Astrocyte of the cerebellum (primary cell): ENCODE measurements at places on chromosomes 7 and 10.

GRCh38 chr7:125681508-125681907 lies 751.9 kb upstream of the POT1 start:
- DNase-seq, result no peak

DNA sequence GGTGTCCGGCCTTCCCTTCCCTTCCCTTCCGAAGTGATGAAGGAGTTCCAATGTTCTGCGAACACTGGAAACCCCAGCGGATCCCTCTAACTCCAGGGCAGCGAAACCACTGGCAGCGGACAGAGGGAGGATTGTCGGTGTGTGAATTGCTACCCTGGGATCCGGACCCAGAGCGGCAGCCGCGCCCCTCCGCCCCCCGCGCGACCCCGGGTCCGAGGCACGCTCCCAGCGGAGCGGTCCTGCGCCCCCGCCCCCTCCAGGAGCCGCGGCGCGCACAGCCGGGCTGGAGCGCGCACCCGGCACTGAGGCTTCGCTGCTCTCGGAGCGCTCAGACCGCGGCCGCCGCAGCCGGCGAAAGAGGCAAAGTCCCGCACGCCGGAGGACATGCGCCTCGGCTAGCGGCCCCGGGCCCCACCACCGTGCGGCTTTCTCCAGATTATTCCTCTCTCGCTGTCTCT lies at the start of gene PTPRZ1:
TSS of gene PTPRZ1 (plus strand) at position 331 of the 458 bp plus-strand sequence. CDS start 339 bp downstream, outside the sequence.
- no peak for DNase-seq

DNA sequence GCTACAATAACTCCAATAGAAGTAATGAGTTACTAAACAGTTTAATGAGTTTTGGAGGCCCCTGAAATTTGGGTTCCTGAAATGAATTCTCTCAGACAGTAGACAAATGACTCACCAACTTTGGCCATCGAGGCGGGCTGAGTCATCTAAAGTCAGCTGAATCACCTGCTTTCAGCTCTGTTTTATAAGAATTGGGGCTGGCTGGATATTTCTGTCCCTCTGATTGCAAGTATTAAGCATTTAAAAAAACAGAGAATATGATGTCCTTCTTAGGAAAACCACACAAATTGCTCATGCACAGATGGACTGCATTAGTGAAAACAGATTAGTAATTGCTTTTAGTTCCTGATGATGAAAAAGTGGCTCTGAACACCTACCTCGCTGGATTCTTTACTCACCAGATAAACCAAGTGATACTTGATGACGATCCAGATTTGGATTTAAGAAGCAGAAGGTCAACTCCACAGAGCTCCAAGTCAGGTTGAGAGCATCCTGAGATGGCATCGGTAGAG lies 59.1 kb downstream of the ZNF365 start:
- peak; percentile 90 for DNase-seq

- peak; percentile 23 for DNase-seq
Observed at GRCh38 chr10:3681642-3682554, 103.1 kb downstream of the KLF6 start.

DNA sequence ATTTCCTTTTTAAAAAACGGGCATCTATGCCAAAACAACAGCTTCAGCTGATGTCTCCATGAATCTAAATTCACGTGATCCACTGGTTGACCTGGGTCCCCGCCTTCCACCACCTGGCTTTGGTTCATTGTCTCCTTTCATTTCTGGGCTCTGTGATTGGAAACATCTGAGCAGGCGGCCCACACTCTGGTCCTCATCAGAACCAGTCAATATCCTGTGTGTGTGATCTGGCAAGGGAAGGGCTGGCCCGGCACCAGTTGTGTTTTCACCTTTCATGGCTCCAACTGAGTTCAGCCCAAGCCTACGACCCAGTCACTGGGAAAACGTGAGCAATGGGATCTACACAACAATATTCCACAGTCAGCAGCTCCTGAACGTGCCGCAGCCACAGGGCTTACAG lies 46.2 kb downstream of the PARP12 start:
- DNase-seq, result no peak

- peak; percentile 91 for DNase-seq
Observed at GRCh38 chr10:126062131-126063032, 166.0 kb downstream of the FANK1 start.

GRCh38 chr7:16067711-16068110 lies 353.6 kb downstream of the CRPPA start:
- DNase-seq, result no peak

DNA sequence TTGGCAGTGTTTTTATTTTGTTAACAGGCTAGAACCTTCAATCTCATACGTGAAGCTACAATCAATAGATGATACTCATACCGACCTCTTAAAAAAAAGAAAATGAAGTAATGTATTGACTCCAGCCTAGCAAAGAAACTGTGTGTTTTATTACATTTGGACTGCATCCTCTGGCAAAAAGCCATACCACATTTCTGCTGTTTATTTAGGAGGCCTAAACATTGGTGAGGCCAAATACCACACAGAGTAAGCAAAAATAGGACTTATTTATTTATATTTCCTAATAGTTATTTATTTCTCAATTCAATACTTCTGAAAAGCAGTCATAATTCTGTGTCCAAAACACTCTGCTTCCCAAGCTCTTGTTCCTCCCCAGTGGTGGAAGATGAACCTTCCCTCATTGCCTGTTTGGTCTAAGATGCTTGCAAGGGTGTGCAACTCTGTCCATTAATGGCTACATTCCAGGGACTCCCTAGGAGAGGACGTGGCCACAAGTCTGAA lies 398.8 kb upstream of the KLF6 start:
- peak; percentile 73 for DNase-seq

- no peak for DNase-seq
Observed at GRCh38 chr10:16184096-16184597, 252.7 kb upstream of the PTER start.

DNA sequence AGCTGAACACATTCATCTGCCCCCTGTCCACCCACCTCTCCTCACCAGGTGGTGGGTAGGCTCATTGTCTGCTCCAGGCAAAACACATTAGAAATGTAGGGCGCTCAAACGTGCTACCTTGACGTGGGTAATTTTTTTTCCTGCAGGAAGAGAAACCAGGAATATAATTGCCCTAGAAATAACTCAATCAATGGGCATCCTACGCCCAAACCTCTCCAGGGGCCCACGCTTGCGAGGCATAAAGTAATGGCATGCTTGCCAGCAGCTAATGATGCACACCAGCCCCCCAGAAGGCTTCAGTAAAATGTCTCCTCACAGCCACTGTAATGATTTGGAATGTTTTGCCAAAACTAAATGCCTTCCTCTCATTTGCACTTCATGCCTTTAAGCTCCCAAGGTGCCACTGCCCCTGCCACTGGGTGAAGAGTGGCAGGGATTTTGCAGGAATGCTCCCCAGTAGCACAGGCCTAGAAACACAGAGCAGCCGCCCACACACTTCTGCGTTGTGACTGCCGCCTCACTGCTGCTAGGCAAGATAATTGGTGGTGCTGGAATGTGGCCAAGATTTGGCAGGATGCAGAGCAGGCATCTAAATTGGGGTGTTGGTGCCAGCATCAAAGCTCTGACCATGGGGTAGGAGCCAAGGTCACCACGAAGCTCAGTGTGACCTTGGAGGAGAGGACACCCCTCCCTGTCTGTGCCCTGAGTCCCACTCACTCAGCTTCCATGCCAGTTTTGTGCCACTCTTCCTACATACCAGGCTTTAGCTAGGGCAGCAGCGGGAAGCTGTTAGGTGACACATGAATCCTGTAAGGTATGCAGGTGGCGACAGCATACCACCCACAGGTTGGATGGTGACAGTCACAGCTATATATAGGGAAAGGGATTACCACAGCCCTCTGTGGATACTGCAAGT lies 48.7 kb upstream of the PPP1R3C start:
- no peak for DNase-seq

- DNase-seq, result no peak
Observed at GRCh38 chr10:2197663-2198062, 460.3 kb upstream of the ADARB2 start.

GRCh38 chr7:2080477-2080876 lies 152.3 kb downstream of the MAD1L1 start:
- DNase-seq, result no peak

DNA sequence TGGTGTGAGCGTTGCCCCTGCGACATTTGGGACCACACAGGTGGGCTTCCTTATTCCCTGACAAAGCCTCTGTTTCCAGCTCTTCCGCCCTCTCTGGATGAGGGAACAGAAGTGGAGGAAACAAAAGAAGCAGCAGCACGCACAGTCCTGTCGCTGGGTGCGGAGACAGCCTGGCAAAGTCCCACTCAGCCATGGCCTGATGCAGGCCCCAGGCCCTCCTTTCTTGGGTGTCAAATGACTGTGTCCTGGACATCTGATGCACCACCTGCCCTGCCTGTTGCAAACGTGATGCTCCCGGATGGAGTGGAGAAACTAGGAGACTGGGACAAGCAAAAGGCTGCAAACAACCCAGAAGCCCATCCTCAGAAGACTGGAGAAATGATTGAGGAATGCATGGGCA lies 20.7 kb downstream of the ZMIZ2 start:
- no peak for DNase-seq

GRCh38 chr10:30810416-30810815 lies 180.9 kb upstream of the LYZL2 start:
- no peak for DNase-seq

- no peak for DNase-seq
Observed at GRCh38 chr7:76364198-76364584, 5.4 kb upstream of the YWHAG start.

GRCh38 chr7:113142385-113143119 lies 24.2 kb upstream of the SMIM30 start:
- no peak for DNase-seq

- no peak for DNase-seq
Observed at GRCh38 chr10:128972036-128972405, 495.0 kb upstream of the MGMT start.

DNA sequence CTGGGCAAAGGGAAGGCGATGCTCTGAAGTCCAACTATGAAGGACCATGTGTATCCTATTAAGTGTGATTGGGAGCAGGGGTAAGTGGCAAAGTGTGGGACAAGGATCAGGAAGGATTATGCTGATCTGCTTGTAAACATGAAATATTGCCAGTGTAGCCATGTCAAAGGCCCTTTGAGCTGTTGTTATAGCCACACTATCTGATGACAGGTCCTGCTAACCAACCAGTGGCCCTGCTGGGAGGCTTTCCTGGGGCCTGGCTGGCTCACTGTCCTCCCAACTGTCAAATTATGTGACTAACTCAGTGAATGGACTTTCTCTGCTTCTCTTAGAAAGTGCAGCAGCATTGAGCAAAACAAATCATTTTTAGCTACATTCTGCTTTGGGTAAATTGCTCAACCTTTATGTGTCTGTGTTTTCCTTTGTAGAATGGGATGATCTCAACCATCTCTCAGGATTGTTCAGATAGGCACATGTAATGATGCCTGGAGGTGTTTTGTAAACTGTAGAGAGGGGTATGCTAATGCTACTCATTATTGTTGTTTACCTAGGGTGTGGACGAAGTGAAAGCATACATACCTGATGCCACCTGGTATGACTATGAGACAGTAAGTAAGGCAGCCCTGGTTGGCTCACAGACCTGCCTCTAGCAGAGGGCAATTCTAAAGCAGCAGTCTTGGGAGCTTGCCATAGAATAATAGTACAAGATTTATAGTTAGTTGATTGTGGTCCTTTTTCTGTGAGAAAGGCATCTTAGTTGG lies 47.4 kb downstream of the MGAM2 start:
- no peak for DNase-seq

GRCh38 chr10:73991884-73992245 lies 6.1 kb upstream of the VCL start:
- DNase-seq, result no peak

GRCh38 chr10:128326251-128326650 lies 200.0 kb upstream of the MKI67 start:
- DNase-seq, result no peak

DNA sequence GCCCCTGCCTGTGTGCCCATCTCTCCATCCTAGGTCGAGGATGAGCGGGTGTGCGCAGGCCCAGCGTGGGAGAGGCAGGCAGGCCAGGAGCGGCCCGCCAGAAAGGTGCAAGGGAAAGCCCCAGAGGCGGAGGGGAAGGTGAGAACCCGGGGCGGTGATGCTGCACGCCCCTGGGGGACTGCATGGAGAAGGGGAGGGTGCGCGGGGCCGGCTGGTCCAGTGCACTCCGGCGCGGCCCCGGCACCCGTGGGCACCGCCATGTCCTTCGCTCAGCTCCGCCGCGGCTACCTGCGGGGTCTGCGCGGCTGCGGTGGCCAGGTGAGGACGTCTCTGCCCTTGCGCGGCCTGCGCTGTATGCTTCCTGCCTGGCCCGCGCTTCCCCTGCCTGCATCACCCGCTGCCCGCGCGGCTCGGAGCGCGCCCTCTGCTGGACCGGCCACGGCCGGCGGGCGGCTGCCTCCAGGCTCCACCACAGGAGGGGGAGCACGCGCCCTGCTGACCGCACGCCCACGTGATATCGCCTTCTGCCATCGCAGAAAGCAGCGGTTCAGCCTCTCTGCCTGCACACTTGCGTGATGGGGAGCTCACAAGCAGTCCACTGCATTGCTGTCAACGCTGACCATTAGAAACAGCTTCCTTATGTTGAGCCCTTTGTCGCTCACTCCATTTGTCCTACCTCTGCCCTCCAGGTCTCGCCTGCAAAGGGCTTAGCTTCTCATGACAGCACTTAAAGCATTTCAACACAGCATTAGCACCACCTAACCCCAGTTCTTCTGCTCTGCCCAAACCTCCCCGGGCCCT lies 73.9 kb downstream of the CXCL12 start:
- DNase-seq, result no peak

DNA sequence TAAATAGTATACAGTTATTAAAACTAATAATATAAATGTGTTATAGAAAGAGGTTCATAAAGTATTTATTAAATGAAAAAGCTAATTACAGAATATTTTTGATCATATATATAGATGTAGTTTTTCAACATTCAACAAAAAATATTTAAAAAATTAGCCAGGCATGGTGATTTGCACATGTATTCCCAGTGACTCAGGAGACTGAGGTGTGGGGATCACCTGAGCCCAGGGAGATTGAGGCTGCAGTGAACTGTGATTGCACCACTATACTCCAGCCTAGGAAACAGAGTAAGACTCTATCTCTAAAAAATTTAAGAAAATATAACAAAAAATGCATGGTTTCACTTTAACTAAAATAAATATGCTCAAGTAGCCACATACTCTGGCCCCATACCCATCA lies 118.0 kb upstream of the SEMA3C start:
- no peak for DNase-seq

- DNase-seq, result no peak
Observed at GRCh38 chr10:77410523-77410922, 227.1 kb downstream of the KCNMA1 start.

GRCh38 chr10:132793871-132794849 lies 8.2 kb upstream of the NKX6-2 start:
- DNase-seq, result no peak

DNA sequence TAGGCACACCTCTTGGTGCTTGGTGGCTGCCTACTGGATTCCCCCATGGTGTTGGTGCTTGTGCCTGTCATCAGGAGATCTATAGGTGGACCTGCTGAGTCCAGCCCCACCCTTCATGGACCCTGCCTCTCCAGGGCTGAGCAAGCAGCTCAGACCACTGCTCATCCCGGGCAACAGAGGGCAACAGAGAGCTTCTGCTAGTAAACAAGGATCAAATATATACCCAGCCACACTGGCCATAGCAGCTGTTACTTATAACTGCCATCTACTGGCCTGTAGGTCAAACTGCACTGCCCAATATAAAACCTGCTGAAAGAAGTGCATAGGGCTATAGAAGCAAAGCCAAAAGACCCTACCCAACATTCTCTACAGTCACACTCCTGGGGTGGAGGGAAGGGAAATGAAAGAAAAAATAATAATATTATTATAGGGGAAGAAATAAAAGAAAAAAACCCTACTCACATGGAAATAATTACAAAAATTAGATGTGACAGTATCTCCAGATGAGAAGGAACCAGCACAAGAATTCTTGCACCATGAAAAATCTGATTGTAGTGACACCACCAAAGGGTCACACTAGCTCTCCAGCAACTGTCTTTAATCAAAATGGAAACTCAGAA lies 54.9 kb upstream of the ZNF800 start:
- DNase-seq, result no peak
